Stimulated activated CD4-positive, alpha-beta T cell treated with anti-CD3 and anti-CD28 coated beads, Interleukin-4, amount 100 ng/mL, for 48 hours (primary cell): ENCODE measurements at places on chromosomes 11 and 22.

GRCh38 chr22:17823226-17823625 is 49.0 kb upstream of the BID start:
- no peak for DNase-seq

GRCh38 chr11:119479685-119480275 is 56.8 kb upstream of the THY1 start:
- no peak for DNase-seq

GRCh38 chr22:17988800-17989513 is 35.4 kb downstream of the MICAL3 start:
- no peak for DNase-seq

- no peak for DNase-seq
Observed at GRCh38 chr11:106625566-106625965, 392.7 kb downstream of the GUCY1A2 start.

DNA sequence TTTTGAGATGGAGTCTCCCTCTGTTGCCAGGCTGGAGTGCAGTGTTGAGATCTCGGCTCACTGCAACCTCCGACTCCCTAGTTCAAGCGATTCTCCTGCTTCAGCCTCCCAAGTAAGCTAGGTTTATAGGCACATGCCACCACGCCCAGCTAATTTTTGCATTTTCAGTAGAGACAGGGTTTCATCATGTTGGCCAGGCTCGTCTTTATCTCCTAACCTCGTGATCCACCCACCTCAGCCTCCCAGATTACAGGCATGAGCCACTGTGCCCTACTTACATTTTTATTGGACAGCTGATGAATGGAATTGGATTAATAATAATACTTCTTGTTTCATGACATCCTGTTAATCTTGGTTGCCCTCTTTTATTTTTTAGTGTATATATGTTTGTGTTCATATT is 3.0 kb upstream of the MRGPRD start:
- no peak for DNase-seq

- no peak for DNase-seq
Observed at GRCh38 chr11:35275786-35276170, 136.8 kb downstream of the CD44 start.

GRCh38 chr11:126034039-126034932 is 28.4 kb downstream of the CDON start:
- DNase-seq = no peak

DNA sequence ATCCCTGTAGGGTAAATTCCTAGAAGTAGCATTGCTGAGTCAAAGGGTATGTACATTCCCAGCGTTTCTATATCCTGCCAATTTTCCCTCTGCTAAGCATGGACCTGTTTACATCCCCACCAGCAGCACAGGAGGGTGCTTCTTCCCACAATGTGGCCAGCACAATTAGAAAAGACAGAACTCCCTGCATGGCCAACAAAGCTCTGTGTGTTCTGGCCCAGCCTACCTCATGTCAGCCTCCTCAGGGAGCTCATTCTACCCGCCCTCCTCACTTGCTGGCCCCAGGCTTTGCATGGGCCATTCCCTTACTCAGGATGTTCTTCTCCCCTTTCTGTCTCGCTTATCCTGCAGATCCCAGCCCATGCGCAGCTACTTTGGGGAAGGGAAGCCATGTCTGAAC is 186.1 kb downstream of the DSCAML1 start:
- DNase-seq = no peak

- no peak for DNase-seq
Observed at GRCh38 chr11:13446444-13446843, 16.6 kb downstream of the BTBD10 start.

DNA sequence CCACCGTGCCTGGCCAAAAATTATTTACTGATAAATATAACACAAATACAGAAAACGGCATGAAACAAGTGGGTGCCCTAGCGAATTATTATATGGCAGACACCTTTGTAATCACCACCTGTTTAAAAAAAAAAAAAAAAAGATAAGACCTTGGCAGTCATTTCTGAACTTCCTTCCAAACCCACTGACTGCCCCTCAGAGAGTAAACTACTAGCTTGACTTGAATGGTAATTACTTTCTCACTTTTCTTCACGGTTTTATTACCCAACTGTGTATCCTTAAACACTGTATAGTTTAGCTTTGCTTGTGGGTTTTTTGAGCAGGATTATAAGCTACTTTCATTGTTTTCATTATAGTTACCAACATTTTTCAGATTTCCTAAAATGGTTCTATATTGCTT is 23.7 kb downstream of the SFI1 start:
- no peak for DNase-seq

DNA sequence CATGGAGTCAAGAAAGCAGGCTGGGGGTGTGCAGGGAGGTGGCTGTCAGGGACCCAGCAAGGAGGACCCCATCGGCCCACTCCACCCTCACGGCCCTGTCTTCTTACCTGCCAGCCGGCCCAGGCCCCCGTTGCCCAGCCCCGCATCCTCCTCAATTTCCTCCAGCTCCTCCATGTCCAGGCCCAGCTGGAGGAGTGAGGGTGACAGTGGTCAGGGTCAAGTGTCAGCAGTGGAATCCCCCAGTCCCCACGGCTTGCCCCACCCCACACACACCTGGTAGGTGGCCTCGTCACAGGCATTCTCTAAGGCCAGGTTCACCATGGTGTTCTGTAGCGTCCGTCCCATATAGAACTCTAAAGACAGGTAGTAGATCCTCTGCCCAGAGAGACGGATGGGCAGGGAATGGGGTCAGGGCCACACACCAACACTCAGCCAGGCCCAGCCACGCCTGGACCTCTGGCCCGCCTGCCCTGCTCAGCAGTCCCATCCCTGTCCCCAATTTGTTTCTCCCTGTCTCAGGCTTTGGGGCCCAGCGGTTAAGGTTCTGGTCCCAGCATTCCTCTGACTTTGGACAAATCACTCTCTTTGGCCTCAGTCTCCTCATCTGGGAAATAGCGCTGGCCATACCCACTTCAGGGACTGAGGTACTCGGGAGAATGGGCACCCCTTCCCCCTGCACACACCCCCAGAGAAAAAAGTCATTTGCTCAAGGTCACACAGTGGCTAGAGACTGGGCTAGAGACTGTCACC is 1.3 kb downstream of the PYGM start:
- no peak for DNase-seq

DNA sequence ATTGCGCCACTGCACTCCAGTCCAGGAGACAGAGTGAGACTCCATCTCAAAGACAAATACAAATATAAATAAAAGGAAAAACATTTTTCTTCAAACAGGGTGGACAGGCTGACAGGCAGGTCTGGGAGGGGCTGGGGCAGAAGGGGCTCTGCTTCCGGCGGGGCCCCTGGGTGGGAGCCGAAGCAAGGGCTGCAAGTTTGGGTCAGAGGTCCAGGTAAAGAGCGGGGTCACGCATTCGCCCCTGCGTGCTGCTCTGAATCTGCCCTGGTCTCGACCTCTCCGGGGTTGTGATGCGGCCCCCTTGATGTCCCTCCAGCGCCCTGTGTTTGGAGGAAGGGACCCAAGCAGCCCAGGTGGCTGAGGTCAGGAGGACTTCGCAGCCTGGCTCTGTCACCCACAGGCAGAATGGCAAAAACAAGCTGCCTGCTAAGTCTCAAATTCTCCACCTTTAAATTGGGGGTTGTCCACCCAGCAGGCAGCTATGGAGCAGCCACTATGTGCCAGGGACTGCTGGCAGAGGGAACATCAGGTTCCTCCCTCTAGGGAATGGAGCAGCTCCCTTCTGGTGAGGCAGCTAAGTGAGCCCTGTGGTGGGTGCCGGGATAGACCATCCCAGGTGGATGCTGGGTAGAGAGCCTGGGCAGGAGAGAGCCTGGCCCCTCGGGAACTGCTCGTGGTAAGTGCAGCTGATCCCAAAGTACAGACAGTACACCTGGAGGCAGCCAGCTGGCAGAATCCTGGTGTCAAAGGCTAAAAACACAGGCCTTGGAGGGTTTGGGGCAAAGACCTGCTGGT is 10.3 kb upstream of the PHF21B start:
- DNase-seq = no peak

- DNase-seq = no peak
Observed at GRCh38 chr22:40182231-40182835, 4.6 kb downstream of the TNRC6B start.
